NCI-H187 treated with DMSO at 0.1 percent for 48 hours (cell line): ENCODE measurements at places on chromosomes 13 and 19.

- DNase-seq: no peak
Measured at GRCh38 chr13:103878891-103879605, 812.8 kb upstream of the SLC10A2 start.

GRCh38 chr13:39422845-39423565 lies 180.0 kb downstream of the LHFPL6 start:
- DNase-seq: no peak

DNA sequence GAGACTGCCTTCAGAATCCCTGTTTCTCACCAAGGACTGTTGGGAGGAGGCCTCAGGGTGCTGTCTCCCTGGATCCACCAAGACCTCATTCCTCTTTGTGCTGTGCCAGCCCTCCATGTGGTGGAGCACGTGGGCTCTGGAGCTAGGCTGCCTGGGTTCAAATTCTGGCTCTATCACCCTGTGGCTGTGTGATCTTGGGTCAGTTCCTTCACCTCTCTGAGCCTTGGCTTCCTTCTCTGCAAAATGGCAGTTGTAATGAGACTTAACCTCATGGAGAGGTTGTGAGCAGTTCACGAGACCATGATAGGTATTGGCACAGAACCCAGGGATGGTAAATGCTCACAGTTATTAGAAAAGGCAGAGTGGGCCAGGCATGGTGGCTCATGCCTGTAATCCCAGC lies 6.4 kb downstream of the PNMA8C start:
- no peak for DNase-seq

DNA sequence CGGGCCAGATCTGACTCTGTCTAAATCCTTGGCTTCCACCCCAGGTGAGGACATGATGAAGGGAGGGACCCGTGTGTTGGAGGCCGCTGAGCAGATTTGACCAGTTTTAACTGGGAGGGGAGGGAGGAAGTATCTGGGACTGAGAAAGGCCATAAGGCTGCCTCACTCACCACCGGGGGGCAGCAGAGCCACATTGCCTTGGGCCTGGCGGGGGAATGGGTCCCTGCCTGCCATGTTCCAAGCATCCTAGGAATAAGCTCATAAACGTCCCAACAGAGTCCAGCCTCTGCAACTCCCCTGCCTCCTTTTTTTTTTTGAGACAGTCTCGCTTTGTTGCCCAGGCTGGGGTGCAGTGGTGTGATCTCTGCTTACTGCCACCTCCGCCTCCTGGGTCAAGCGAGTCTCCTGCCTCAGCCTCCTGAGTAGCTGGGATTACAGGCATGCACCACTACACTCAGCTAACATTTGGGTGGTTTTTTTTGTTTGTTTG lies 15.5 kb downstream of the MAST3 start:
- no peak for DNase-seq

- DNase-seq: no peak
Measured at GRCh38 chr19:10884274-10884673, 12.9 kb downstream of the CARM1 start.

DNA sequence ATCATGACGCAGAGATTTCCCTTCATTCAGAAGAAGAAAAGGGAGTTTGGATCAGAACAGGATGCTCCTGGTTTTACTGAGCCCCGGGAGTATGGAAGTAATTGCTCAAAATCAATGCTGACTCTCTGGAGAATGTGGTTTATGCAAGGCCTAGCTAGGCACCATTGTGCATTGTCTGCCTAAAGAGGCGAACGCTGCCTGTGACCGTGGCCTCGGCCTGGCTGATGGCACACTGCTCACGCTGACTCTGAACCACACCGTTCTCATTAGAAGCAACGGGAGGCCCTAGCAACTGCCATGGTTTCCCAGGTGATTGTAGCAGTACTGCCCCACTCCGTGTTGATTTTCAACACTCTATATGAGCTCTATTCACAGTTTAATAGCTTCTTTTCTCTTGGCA lies 41.7 kb upstream of the UBL3 start:
- no peak for DNase-seq

GRCh38 chr19:7734220-7735203 lies 2.6 kb upstream of the CLEC4G start:
- no peak for DNase-seq

- DNase-seq: no peak
Measured at GRCh38 chr19:1353144-1353543, 30.6 kb upstream of the NDUFS7 start.

DNA sequence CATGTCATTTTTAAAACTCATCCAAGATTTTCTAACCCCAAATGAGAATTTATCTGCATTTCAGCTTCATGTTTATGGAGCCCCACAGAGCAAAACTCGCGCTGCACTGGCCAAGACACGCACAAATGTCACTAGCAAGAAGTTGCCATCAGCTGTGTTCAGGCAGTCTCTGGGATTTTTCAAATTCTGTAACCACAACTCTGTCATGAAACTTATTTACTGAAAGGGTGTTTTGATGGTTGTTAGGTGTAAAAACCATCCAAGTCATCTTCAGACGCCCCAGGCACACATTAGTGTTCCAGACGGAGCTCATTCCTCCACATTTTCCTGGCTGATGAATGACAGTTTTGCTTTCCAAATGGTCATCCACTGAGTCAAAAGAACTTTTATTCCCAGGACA lies 63.4 kb downstream of the SLC7A1 start:
- DNase-seq: no peak

DNA sequence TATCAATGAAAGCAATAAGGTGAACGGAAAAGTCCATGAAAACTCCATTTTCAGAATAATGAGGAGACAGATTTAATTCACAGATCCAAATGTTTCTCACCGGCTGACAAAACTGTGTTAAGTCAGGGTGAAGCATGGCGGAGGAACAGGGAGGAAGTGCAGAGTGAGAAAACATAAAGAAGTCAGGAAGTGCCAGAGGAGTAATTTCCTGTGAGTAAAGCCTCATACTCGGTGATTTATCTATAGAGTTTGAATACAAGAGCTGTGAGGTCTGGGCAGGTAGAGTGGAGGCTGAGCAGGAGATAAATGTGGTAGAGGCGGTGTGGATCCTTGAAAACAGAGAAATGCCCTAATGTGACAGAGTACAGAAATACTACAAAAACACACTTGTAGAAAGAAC lies 11.4 kb downstream of the CARD8 start:
- no peak for DNase-seq

GRCh38 chr13:43816401-43816889 lies 29.7 kb upstream of the ENOX1 start:
- DNase-seq: no peak

DNA sequence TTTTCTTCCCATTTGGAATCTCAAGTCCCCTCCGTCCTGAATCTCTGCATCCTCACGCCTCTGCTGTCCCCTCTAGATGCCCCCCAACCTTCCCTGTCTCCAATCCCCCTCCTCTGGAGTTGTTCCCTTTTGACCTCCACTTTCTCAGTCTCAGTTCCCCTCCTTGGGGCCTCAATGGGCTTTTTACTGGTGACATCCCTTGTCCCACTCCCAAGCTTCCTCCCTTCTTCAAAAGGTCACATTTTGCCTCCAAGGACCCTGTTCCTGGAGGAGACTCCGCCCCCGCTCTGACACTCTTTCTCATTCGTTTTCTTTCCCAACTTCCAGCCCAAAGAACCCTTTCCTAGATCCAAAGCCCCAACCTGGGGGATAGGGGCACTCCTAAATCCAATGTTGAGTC lies 1.0 kb downstream of the AP2S1 start:
- no peak for DNase-seq

DNA sequence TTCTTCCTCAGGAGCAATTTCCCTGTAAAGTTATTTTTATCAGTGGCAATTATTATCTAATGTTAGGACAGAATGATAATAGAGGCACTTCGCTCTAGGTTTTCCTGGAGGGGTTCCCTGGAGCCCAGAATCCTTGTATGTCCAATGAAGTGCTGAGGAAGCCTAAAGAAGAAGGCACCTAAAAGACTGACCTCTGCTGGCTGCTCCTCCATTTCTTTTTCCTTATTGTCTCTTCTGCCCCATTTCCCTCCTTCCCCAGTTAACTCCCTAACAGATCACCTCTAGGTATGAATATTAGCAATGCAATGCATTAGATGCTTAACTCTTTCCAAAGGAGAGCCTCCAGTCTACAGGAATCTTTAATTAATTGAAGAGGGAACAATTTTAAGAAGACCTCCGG lies 985.4 kb downstream of the DIAPH3 start:
- no peak for DNase-seq

DNA sequence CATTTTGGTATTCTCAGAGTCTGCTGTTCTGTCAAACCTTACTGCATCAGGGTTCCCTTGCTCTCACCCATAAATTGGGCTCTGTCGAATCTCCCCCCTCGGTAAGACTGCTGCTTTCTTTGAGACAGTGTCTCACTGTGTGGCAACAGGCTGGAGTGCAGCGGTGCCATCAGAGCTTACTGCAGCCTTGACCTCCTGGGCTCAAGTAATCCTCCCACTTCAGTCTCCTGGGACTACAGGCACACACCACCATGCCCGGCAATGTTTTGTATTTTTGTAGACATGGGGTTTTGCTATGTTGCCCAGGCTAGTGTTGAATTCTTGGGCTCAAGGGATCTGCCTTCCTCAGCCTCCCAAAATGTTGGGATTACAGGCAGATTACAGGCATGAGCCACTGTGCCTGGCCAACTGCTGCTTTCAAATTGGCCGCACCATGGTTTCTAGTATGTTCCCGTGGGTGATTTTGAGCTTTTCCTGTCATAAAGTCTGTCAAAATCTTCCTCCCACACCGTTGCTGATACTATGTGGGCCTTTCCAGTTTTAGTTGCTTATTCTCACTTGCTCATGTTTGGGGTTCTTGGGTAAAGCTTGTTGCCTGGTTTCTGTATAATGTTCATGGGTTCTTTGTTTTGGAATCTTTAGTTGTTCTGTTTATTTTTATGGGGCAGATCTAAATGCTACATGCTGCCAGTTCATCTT lies 10.6 kb downstream of the RFC3 start:
- no peak for DNase-seq

- DNase-seq: no peak
Measured at GRCh38 chr19:30778061-30778460, 405.9 kb downstream of the ZNF536 start.

GRCh38 chr13:47408546-47409319 lies 511.9 kb upstream of the HTR2A start:
- no peak for DNase-seq

DNA sequence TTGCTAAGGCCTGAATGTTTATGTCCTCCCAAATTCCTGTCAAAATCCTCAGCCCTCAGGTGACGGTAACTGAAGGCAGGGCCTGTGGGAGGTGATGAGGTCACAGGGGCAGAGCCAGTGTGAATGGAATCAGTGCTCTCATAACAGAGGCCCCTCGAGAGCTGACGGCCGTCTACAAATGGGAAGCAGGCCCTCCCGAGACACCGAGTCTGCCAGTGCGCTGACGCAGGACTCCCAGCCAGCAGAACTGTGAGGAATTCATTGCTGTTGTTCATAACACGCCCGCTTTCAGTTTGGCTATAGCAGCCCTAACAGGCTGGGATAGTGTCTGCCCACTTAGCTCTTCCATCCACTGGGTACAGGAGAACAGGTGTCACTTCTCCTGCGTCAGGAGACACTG lies 41.2 kb downstream of the CARS2 start:
- no peak for DNase-seq

- DNase-seq: no peak
Measured at GRCh38 chr13:81458170-81458569, 1117.2 kb upstream of the SPRY2 start.

DNA sequence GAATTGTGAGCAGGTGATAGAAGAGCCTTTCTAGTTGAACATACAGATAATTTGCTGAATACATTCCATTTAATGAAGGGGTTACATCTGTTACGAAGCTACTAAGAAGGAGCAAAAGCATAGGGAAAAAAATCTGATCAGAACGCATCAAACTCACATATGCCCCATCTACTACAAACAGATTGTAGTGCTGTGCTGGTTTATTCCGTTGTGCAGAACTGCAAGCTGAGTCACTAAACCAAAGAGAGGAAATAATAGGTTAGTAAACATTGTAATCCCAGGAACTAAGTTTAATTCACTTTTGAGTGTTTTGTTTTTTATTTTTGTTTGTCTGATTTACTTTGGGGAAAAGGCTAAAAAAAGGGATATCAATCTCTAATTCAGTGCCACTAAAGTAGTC lies 136.3 kb downstream of the CDK8 start:
- no peak for DNase-seq

DNA sequence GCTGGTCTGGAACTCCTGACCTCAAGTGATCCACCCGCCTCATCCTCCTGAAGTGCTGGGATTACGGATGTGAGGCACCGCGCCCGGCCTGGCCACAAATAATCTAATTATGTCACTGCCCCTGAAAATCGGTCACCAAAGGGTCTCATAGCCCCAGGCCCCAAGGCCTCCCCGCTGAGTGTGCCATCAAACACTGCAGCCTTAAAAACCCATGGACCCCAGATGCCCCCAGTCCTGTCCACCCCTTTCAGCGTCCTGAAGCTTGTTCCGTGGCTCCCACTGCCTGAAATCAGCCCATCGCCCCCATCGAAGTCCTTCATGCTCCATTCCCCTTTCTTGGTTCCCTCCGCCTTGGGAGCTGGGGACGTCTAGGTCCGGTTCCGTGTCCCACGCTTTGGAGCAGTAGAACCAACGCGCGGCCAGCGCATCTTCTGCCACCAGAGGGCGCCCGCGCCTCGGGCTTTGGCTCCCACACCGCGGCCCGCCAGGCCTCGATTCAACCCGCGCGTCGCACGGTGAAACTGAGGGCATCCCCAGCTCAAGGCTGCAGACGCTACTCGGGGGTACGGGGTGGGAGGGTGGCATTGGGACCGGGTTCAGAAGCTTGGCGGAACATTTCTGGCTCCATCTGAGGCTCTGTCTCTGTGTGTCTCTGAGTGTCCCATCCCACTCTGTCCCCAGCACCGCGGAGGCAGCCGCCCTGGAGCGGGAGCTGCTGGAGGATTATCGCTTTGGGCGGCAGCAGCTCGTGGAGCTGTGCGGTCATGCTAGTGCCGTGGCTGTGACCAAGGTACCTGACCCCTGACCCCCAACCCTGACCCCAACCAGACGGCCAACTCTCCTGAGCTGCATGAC lies 3.5 kb downstream of the YJEFN3 start:
- no peak for DNase-seq

GRCh38 chr19:52601025-52601973 lies 31.2 kb downstream of the ZNF701 start:
- peak; percentile 47 for DNase-seq

DNA sequence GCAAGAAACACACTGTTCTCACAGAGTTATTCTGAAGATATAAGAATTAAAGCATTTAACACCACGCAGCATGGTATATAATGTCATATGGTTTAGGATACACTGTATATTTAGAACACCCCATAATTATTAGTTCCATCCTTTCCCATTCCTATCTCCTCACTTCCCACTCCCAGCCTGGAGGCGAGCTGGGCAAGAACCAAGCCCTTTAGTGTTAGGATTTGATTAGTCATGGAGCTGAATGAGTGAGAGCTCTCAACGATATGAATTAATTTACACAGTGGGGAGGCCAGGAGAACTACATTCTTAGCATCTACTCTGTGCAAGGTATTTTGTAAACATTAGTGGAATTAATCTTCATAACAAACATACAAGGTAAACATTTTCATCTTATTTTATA lies 934.3 kb downstream of the DIAPH3 start:
- DNase-seq: no peak
